ENCODE measurements at places on chromosomes 5 and 9. TPM values are rescaled to one million over a fixed set of nuclear protein-coding genes. Genes with fewer than 3 reads are reported as not detected.

DNA sequence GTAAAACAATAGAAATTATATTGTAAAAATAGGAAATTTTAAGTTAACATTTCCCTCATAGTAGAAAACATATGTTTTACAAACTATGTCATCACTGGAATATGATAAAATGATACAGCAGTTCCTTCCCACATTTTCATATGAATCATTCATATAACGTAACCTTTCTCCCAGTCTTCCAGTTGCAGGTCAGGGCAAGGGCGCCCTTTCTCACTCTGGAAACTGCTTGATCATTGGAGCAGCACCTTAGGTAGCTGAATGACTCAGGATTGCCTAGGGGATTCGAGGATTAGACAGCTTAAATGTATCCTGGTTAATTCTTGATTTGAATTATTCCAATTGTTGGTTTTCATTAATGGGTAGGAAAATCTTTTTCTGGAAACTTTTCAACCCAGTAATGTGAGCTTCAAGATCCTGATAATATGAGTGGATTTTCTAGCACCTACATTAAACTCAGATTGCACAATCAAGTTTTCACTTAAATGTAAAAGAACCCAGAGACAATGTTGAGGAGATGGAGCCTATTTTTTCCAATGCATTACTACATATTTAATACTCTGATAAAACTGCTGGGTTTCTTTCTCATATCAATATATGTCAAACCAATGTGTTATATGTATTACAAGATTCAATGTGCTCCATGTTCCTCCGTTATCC is 32.6 kb upstream of the ANXA1 start:
- DNase-seq: peak; percentile 29

DNA sequence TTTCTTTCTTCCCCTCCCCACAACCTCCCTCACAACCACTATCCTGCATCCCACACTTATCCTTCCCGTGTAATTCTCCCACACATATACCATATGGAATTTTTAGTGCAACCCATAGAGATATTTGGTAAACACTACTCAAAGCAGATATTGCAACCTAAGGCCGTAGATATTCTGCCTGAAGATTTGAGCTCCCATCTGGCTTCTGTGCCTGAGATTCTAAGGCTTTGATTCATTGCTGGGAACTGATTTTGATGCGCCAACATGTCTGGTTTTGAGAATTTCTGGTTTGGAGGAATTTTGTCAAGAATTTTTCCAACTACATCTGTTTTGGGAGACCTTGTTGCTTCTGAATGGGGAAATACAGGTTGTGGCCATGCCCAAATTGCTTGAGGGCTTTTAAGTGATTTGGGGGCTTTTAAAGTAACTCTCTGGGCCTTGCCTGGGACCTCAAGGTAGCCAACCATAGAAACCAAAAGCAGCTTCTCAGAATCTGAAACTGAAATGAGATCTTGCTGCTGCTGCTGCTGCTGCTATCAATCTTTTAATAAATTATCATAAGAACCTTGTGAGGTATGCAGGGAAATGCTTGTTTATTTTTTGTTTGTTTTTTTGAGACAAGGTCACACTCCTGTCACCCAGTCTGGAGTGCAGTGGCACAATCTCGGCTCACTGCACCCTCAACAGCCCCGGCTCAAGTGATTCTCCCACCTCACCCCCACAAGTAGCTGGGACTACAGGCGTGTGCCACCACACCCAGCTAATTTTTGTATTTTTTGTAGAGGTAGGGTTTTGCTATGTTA is 36.2 kb downstream of the PLAC8L1 start:
- DNase-seq: no peak

GRCh38 chr5:19605846-19606407 is 382.1 kb downstream of the CDH18 start:
- no peak for DNase-seq

- DNase-seq: no peak
Observed at GRCh38 chr5:141514330-141515133, 25.7 kb downstream of the PCDHGC5 start.

DNA sequence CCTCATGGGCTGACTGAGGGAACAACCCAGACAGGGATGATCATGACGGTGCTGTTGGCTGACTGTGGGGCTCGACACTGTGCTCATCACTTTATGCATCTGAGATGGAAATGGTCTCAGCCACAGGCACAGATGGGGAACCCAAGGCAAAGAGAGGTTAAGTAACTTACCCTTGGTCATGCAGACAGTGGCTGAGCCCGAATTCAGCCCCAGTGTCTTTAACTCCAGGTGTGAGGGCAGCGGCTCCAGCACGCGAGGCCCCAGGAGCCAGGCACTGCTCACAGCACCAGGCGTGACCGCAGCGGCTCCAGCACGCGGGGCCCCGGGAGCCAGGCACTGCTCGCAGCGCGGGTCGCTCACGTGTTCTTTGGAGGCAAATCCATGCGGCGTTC is 45.3 kb upstream of the FCN1 start:
- no peak for DNase-seq

DNA sequence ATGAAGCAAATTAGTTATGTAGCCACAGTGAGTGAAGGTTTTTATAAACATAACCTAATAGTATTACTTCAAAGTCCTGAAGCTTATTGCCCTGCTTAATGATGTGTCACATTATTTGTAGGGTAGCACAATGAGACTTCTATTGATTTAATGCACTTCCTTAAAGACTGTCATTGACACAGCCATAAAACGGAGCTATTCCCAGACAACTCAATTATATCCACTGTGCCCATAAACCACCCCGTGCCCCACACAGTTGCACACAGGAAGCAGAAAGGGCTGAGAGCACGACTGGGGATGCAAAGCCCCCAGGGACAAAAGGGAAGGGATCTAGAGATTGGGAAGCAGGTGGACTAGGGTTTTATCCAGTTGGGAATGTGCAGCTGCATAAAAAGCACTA is 37.0 kb downstream of the TRIM32 start:
- no peak for DNase-seq

DNA sequence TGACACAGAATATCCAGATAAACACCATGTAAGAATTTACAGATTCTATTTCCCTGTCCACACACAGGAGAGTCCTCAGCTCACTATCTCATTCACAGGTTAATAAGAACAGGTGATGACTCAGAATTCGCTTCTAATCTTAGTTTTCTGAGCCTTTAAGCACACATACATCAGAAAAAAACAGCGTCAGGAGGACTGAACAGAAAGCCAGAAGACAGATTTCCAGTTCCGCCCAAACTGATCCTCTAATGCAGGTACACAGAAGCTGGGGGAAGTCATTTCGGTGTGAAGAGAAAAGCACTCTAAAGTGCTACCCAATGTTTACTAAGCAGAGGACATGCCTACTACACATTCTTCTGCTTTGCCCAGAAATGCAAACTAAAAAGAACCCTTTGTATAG is 1.6 kb downstream of the CEMIP2 start:
- DNase-seq: no peak

- DNase-seq: peak; percentile 14
Observed at GRCh38 chr9:15824310-15824709, 271.5 kb downstream of the CCDC171 start.

GRCh38 chr9:88605512-88606362 is 70.8 kb downstream of the NXNL2 start:
- peak; percentile 25 for DNase-seq

DNA sequence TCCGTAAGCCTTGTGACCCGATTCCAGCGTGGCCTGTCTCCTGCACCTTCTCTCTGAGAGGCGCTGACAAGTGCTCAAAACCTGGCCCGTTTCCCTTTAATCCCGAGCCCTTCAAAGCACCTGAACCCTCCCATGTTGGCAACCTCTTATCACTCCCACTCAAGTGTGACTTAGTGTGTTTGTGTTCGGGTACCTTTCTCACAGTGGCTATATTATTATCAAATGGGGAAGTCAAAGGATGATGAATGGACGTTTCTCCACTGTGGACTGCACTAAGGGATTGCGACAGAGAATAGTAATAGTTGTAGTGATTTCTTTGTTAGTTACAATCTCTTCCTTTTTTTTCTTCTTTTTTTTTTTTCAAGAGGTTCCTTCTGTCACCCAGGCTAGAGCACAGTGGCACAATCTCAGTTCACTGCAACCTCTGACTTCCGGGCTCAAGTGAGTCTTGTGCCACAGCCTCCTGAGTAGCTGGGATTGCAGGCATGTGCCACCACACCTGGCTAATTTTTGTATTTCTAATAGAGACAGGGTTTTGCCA is 65.4 kb upstream of the TNFSF8 start:
- no peak for DNase-seq

DNA sequence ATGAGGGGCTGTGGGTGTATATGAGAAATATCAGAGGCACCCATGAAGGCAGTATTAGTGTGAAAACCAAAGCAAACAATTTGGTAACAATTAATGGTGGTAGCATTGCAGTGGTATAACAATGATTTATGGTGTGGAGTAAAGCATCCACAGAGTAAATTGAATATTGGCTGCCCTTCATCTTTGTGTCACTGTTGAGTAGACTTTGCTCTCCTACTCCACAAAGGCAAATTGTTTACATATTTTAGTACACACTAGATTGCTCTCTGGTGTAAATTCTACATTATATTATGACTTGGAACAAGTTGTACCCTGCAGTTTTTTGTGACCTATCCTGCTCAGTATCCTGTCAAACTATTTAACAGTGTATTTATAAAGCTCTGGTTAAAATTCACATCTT is 455.5 kb upstream of the RORB start:
- DNase-seq: no peak

DNA sequence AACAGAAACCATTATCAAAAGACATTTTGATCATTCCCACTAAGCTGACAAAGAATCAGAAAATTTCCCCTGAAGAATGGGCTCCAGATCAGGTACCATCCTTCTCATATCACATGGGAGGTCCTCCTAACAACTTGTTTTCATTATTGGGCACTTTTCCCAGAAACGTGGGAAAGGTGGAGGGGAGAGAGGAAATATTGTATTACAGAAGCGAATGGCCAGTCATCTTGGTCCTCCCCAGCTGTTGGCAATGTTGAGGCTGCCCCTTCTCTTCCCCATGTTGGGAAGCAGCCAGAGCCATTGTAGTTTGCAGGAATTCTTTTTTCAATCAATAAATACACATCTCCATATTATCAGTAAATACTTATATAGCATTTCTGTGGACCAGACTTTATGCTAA is 126.2 kb upstream of the ZNF608 start:
- no peak for DNase-seq

DNA sequence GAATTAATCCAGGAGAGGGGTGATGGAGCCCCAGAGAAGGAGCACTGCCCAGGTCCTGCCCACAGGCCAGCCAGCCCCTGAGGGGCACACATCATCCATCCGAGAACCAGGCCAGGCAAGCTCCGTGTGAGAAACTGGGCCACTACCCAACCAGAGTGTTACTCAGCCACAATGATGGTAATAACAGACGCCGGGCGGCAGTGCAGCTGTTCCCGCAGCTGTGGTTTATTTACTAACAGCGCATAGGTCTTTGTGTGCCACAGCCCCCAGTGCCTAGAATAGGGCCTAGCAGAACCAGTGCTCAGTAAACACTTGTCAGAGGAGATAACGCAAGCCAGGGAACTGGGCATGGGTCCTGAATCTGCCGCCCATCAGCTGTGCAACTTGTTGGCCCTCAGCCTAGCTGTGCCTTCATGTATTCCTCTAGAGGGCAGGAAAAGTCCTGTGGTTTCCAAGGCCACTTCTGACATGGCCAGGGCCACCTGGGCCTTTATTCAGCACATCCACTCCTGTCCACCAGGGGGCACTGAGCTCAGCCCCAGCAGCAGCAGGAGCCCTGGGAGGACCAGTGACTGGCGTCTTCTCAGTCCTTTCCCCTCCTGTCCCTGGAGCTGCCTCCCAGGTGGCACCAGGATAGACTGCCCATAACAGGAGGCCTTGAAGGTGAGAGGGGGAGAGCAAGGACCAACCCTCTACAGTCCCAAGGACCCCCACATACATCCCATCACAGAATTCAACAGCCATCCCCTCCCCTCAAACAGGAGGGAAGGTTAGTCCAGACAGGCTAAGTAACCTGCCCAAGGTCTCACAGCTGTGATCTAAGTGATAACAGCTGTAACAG is 2.1 kb downstream of the MXD3 start:
- DNase-seq: peak; percentile 97

KIAA1958 gene
- 1.8 TPM for total RNA-seq

IL13 gene
- not detected for total RNA-seq

GAS1 gene
- total RNA-seq: 190 TPM

TAF1L gene
- total RNA-seq: 0.05 TPM

FGD3 gene
- total RNA-seq: 0.86 TPM

THBS4 gene
- 1.4 TPM for total RNA-seq

AFAP1L1 gene
- total RNA-seq: 239 TPM

WDR38 gene
- 0.16 TPM for total RNA-seq
